ENCODE measurements at places on chromosomes 1 and 21. TPM values are rescaled to one million over a fixed set of nuclear protein-coding genes. Genes with fewer than 3 reads are reported as not detected.
A peak's percentile ranks its signal among the peaks of the same experiment; 100 is the strongest.

DNA sequence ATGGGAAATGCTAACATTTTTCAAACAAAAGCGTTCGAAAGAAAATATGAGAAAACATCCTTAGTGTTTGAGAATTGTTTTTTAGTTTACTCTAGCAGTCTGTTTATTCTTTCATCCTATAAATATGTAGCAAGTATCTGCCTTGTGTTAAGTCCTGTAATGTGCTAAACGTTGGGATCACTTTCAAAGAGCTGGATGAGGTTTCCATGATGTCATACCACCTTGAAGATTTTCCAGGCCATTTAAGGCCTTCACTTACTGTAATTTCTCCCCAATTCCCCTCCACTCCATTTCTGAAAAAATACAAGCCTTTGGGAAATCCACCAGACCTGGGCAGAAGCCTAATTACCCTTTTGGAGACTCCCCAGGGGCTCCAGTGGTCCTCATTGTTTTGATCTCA lies 24.2 kb upstream of the CTBS start:
- no peaks in the 10 kb centered on the region for H3K27me3 ChIP-seq
- no peaks in the 10 kb centered on the region for H3K36me3 ChIP-seq
- no peak for DNase-seq
- H3K4me3 ChIP-seq = peak overlapping the region; percentile 31

DNA sequence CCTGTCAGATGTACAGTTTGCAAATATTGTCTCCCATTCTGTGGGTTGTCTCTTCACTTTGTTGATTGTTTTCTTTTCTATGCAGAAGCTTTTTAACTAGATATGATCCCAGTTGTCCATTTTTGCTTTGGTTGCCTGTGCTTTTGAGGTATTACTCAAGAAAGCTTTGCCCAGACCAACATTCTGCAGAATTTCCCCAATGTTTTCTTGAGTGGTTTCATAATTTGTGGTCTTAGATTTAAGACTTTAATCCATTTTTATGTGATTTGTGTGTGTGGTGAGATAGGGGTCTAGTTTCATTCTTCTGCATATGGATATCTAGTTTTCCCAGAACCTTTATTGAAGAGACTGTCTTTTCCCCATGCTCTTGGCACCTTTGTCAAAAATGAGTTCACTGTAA lies 116.9 kb downstream of the DUSP10 start:
- H3K27ac ChIP-seq = no peak overlapping the region
- no peaks in the 10 kb centered on the region for H3K4me1 ChIP-seq
- DNase-seq = no peak
- H3K4me3 ChIP-seq = no peak overlapping the region

DNA sequence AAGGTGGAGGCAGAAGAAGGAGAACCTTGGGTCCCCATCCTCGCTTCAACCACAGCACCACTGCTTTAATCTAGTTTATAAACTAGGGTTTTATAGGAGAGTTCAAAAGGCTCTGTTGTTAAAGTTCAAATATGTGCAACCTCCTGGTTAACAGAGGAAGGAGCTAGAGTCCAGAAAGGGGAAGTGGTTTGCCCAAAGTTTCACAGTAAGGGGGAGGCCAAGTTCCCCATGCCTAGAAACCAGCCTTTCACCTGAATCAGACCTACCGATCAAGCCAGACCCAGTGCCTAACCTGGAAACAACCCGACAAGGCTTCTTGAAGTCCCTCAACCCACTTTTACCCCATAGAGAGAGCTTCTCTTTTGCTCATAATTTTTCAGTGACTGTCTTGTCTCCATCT lies 106.5 kb downstream of the PLPP3 start:
- no peak for DNase-seq
- no peak overlapping the region for H3K27ac ChIP-seq
- no peak overlapping the region for H3K4me3 ChIP-seq
- no peaks in the 10 kb centered on the region for H3K36me3 ChIP-seq

DNA sequence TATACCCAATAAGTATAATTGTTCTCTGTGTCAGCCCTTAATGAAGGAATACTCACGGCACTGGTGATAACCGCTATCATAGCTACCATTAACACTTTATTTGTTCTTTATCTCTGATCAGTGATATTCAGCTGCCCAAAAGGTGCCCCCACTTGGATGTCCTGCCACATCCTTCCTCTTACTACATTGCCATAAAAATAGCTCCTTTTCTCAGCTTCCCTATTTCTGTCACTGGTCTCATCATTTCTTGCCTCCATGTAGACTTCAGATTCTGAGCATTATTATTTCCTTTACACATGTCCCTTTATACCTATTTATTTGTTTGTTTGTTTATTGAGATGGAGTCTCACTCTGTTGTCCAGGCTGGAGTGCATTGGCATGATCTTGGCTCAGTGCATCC lies 2.7 kb upstream of the RAB29 start:
- no peak overlapping the region for H3K27ac ChIP-seq
- DNase-seq = no peak
- no peaks in the 10 kb centered on the region for H3K27me3 ChIP-seq

- H3K27ac ChIP-seq = no peak overlapping the region
- no peak for DNase-seq
- H3K27me3 ChIP-seq = peaks cover 38% of the 10 kb centered on the region
- no peaks in the 10 kb centered on the region for H3K36me3 ChIP-seq
- peaks cover 9% of the 10 kb centered on the region for H3K4me1 ChIP-seq
Observed at GRCh38 chr1:869499-870244, 54.1 kb upstream of the SAMD11 start.

DNA sequence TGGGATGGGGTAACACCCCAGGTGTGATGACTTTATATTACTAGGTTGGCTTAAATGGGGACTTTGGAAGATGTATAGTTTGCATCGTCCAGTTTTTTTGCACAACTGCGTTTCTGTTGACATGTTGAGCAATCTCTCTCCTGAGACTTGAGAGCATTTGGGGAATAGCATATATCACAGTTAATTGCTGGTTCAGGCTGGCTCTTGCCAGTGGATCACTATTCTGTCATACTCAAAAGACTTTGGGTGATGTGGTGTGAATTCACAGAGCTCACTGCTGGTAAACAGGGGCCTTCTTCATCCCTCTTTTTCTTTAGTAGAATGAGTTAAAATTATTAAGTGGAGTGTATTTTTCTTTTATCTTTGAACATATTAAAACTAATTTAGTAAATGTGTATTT lies 44.3 kb downstream of the LHX9 start:
- no peak for DNase-seq
- no peaks in the 10 kb centered on the region for H3K36me3 ChIP-seq
- H3K27ac ChIP-seq = no peak overlapping the region
- peaks cover 11% of the 10 kb centered on the region for H3K27me3 ChIP-seq
- H3K4me1 ChIP-seq = peaks cover 15% of the 10 kb centered on the region

DNA sequence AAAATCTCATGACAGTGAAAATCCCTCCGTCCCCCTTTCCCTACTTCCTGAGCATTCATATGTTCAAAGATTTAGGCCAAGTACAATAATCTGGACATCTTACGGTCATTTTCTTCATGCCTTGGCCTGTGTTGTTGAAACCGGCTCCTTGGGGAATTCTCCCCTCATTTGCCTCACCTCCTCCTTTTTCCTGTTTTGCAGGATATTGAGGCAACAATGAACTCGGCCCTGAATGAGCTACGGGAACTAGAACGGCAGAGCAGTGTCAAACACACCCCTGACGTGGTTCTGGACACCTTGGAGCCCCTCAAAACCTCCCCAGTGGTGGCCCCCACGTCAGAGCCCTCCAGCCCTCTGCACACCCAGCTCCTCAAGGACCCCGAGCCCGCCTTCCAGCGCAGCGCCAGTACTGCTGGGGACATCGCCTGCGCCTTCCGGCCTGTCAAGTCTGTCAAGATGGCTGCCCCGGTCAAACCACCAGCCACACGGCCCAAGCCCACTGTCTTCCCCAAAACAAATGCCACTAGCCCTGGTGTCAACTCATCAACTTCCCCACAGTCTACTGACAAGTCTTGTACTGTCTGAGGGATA lies 9.3 kb upstream of the IKBKE start:
- no peak overlapping the region for H3K4me3 ChIP-seq
- H3K27me3 ChIP-seq = no peaks in the 10 kb centered on the region

- peaks cover 16% of the 10 kb centered on the region for H3K4me1 ChIP-seq
- H3K27me3 ChIP-seq = no peaks in the 10 kb centered on the region
- no peak for DNase-seq
- no peak overlapping the region for H3K27ac ChIP-seq
Observed at GRCh38 chr1:24506691-24507381, 4.2 kb downstream of the RCAN3 start.

The FMN2 gene
- total RNA-seq = 3.5 TPM

The PLEKHN1 gene
- total RNA-seq = 0.38 TPM

The CAPN2 gene
- 202 TPM for total RNA-seq

The RUSC1 gene
- 49.1 TPM for total RNA-seq

All from chondrocyte (in vitro differentiated cells).